Esophagus squamous epithelium (tissue), 5 donors: ENCODE measurements at places on chromosomes 12 and 14. TPM values are rescaled to one million over a fixed set of nuclear protein-coding genes. Genes with fewer than 3 reads are reported as not detected.

The MYO1A gene
- not detected for total RNA-seq

The BMP4 gene
- total RNA-seq = 11.0 TPM

The HRK gene
- total RNA-seq = 0.23 TPM

The MGAT4C gene
- under 0.01 TPM for total RNA-seq

The POTEM gene
- not detected for total RNA-seq

The AMHR2 gene
- total RNA-seq = not detected

The RPL10L gene
- total RNA-seq = not detected

The OLR1 gene
- not detected for total RNA-seq

The DRAM1 gene
- 3.4 TPM for total RNA-seq

The STAC3 gene
- 0.29 TPM for total RNA-seq

The NOC4L gene
- 9.6 TPM for total RNA-seq
